ENCODE measurements at places on chromosomes 2 and 18.

DNA sequence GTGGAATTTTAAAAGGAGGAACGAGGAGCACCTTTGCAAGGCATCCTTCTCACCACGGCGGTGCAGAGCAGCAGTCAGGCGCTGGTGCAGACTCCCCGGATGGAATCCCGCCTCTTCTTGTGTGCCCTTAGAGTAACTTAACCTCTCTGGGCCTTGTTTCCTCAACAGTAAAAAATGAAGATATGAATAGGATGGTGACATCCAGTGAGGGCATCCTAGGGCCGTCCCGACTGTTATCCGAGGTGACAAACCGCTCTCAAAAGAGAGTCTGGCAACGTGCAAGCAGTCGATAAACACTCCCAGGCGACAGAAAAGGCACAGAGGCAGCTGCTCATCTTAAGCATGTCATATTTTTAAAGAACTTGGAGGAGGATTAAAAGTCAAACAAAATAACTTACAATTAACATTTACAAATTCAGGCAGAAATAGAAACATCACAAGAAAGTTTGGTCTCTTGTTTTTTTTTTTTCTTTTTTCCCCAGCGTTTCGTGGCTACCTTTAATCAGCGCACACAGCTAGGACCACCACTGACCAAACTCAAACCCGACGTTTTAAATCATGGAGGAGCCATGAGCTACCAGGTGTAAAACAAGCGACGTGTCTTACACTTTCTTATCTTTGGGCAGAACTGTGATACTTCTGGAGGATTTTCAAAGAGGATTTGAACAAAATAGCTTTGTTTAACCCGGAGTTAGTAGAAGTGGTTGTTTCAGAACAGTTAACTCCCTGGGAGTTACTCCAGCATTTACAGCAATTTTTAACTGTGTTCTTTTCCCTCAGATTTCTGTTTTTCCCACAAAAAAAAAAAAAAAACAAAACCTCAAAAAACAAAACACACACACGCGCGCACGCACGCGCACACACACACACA is 2.1 kb downstream of the MBP start:
- DNase-seq = no peak

DNA sequence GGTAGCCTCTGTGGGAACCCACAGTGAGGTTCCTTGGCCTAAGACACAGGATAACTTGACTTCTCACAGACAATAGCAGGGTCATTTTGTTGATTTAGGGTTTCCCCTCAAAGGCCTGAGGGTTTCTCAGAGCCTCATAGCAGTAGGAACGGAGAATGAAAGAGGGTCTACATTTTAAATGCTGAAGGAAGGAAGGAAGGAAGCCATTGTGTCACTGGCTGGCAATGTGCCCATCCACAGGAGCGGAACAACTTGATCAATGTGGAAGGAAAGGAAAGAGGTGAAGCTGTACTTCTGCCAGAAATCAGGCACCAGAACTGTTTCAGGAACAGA is 5.1 kb downstream of the IL1B start:
- DNase-seq = no peak

- DNase-seq = no peak
These were observed 288.9 kb downstream of the SLC4A3 start for GRCh38 chr2:219916281-219916680.

- DNase-seq = no peak
These were observed 299.9 kb downstream of the CCDC74A start for GRCh38 chr2:131827481-131828163.

GRCh38 chr18:28080876-28081300 is 96.0 kb downstream of the CDH2 start:
- no peak for DNase-seq

DNA sequence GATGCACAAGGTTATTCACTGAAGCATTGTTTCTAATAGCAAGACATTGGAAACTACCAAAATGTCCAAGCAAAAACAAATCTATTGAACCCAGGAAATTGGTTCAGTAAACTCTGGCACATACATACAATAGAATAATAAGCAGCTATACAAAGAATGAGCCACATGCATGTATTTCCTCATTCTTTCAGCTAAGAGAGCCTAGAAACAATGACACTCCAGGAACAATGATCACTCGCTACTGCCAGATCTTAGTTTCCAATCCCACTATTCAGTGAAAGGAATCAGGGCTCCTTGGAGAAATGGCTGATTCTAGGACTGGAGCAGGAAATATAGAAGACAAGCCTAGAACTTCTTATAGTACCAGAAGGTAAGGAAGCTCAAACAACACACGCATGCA is 221.9 kb upstream of the AGAP1 start:
- no peak for DNase-seq

- no peak for DNase-seq
These were observed 54.5 kb downstream of the RBBP8 start for GRCh38 chr18:22987547-22988189.

DNA sequence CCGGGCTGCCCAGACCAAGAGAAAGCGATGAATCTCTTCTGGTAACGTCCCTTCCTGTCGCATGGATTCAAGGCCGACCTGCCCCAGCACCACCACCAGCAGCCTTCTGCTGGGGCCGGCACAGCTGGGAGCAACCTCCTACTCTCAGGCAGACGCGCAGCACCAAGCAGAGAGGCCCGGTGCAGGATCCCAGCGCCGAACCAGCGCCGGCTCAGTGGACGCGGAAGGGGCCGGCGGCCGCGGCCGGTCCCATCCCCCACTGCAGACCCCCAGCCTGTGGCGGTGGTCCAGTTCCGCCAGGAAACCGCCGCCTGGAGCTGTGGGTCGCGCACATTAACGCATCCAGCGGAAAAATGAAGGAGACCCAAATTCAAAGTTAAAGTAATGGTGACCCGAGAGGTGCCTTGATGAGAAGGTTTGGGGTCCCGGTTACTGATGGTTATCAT is 525 bp upstream of the MAL start:
- DNase-seq = no peak

DNA sequence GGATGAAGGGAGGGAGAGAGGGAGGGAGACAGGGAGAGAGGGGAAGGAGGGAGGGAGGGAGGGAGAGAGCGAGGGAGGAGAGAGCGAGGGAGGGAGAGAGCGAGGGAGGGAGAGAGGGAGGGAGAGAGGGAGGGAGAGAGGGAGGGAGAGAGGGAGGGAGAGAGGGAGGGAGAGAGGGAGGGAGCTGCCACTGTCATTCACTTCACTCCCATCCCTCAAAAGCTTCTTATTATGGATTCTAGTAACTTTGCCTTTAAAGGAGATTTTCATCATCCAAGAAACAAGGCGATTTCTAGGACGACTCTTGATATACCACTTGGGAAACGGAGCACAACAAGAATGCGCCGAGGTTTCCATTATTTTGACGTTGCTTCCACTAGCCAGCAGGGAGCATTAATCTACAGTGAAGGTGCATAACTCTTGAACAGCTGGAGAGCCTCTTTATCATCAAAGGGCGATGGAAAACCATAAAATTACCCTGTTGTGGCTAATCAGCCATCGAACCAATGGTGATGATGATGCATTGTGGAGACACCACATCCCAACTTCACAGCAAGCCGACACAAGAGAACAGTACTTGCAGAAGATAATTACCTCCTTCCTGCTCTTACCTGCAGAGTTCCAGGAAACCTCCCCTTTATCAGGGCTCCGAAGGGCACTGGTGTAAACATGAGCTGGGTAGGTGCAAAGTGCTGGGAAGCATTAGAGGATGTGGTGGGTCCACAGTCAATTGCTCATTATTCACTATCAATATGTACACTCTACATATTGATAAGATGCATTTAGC is 130.5 kb downstream of the EIPR1 start:
- DNase-seq = no peak

DNA sequence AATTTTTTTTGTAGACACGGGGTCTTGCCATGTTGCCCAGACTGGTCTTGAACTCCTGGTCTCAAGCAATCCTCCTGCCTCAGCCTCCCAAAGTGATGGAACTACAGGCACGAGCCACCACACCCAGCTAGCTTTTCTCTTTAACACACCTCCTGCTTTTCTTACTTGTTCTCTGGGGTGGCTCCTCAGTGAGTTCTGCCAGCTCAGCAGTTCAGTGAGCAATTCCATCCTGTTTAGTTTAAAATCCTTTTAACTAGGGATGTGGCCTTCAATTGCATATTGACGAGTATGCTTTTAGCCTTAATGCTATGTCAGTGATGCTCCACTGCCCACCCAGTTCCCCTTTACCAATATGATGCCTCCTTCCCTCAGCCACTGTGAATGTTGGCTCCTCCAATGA is 16.1 kb downstream of the ZNF397 start:
- no peak for DNase-seq

GRCh38 chr18:2968606-2969005 is 44.3 kb downstream of the LPIN2 start:
- DNase-seq = no peak

- no peak for DNase-seq
These were observed 12.9 kb downstream of the CYS1 start for GRCh38 chr2:10067330-10067729.

- no peak for DNase-seq
These were observed 323.0 kb upstream of the NT5C1B start for GRCh38 chr2:18912225-18912888.

DNA sequence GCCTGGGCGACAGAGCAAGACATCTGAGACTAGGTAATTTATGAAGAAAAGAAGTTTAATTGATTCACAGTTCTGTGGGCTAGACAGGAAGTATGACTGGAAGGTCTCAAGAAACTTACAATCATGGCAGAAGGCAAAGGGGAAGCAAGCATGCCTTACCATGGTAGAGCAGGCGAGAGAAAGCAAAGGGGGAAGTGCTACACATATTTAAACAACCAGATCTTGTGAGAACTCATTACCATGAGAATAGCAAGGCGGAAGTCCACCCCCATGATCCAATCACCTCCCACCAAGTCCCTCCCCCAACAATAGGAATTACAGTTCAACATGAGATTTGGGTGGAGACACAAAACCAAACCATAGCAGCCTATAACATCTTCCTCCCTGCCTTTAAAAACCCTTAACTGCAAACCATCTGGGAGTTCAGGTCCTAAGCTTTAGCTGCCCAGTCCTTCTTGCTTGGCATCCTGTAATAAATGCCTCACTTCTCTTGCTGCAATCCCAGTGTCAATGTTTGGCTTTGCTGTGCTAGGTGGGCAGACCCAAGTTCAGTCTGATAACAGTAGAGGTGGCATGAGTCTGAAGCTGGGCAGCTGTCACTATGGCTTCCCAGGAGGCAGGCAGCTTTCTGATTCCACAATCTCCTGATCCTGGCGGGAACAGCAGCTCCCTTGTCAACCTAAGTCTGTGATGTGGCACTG is 11.2 kb upstream of the SP5 start:
- DNase-seq = no peak

- no peak for DNase-seq
These were observed 56.1 kb downstream of the CIB4 start for GRCh38 chr2:26585100-26585499.

DNA sequence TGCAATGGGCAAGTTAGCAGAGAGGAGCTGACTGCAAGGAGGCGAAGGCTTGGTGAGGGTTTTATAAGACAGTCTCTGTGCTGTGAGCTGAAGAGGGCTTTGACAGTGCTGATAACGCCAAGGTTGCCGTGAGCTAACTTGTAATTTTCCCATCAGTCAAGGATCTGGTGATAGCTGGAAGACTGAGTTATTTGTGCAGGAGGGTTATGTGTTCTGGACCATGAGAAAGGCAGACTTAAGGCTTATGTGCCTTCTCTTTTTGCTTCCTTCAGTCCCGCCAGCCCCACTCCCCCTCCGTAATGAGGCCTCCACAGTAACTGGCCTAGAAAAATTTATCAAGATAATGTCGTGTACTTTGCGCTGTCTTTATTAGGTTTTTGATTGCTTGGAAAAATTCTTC is 94.6 kb downstream of the RTP5 start:
- DNase-seq = no peak

DNA sequence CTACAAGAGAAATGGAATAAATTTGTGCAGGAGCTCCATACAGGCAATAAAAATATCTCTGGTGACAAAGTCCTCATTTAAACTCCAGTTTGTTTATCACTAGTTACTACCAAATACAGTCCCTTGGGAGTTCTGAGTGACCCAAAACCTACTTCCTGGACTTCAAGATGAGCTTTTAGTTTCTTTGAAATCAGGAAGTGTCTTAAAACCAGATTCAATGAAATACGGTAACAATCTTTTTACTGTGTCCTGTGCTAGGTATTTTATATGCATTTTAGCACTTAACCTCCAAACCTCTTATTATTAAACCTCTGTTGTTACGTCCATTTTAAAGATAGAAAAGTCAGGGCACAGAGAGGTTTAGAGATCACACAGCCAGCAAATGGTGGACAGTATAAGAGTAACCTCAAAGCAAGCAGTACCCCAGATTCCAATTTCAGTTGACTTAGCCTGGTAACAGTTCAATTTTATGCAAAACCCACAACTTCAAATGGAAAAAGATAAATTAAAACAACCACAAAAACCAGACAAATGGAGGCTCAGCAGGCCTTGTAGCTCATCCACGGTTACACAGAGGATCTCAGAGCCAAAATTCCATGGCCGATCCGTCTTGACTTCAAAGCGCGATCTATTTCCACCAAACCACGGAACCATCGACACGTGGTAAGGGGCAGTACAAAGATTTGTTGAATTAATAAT is 1.3 kb upstream of the KCMF1 start:
- no peak for DNase-seq

GRCh38 chr2:235811446-235812184 is 317.8 kb downstream of the AGAP1 start:
- DNase-seq = no peak

DNA sequence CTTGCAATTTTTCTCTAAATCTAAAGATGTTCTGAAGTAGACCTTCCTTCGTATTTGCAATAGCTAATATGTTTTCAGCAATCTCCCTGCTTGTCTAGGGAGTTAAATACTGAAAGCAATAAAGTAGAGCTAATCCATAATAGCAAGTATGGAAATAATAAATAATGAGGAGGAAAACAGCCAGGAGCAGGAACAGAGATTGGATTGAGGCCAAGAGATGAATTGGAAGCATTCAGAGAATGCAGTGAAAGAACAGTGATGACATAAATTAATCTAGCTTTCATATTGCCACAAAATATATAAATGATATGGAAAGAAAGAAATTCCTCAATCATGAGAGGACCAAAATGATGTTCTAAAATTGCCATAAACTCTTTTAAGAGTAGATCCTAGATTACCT is 679.7 kb downstream of the METTL4 start:
- DNase-seq = no peak

DNA sequence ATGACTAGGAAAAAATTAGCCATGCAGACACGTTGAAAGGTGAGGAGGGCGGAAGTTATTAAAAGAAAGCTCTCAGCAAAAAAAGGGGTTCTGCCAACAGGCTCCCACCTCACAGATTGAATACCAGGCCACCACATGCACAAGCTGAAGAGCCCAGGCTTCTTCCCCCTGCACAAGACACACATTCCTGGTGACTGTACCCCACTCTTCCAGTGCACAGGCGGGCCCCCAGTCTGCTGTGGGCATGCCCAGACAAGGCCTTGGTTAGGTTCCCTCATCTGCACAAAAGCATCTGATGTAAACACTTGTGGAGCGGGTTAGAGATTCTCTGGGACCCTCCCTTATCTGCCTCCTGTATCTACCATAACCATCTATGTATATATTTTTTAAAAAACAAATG is 81.7 kb downstream of the AGPS start:
- no peak for DNase-seq

- no peak for DNase-seq
These were observed 74.9 kb upstream of the APCDD1 start for GRCh38 chr18:10379522-10379921.
